HCT116 (cell line): ENCODE measurements at places on chromosomes 3 and 15. TPM values are rescaled to one million over a fixed set of nuclear protein-coding genes. Genes with fewer than 3 reads are reported as not detected.

DNA sequence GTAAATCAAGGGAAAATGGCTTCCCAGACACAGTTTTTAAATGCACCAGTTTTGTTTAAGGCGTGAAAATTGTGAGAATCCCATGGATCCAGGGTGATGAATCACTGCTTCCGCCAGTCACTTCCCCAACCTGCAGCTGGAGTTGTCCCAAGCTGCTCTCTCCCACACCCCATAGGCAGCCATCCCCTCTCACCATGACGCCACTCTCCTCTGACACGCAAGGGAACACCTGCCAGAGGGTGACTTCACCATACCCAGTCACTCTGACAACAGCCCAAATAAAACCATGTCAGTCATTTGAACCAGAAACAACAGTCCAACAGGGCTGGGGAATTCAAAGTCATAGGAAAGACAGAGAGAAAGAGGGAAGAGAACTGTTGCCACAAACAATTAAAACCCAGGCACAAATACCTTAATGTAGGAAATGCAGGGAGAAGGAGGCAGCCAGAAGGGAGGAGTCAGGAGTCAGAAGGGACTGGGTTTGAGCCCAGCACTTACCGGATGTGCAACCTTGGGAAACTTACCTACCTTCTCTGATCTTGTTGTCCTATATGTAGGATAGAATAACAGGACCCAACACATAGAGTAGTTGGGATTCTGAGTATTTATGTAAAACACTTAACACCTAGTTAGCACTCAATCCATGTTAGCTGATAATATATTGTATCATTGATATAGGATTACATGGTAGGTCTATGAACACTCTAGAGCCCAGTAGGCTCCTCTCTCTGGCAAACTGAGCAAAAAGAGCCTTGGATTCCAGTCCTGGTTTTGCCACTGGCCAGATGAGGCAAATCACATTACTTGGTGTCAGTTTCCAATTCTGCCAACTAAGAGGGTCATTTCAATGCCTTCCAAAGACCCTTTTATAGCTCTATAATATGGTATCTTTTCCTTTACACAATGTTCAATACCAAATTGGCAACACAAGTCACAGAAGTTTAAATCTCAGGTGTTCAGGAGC, 326.3 kb upstream of the ICE2 start:
- H3K27me3 ChIP-seq, result peaks cover 46% of the 10 kb centered on the region
- H3K27ac ChIP-seq, result no peak overlapping the region
- no peak overlapping the region for H3K4me3 ChIP-seq
- H3K36me3 ChIP-seq, result no peaks in the 10 kb centered on the region; the same call in 1 of the 2 replicates

DNA sequence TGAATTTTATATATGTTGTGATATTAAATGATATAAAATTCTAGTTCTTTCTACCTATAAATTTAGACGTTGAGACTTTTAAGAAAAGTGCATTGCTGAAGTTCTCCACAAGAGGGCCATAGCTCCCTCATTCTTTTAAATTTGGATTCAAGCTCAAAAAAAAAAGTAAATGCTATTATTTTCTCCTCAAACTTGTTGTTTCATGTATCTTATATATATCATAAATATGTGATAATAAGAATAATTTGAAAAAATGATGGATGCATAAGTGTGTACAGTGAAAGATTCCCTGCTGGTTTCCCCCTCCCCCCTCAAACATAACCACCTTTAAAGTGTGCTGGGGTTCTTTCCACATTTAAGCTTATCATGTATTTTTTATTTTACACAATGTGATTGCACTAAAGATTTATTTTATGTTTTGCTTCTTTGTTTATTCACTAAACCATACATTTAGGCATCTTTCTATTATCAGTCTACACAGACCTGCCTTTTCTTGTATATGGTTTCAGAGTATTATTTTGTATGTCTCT, 769.4 kb upstream of the GOLIM4 start:
- H3K4me3 ChIP-seq, result no peak overlapping the region
- H3K36me3 ChIP-seq, result no peaks in the 10 kb centered on the region
- H3K4me1 ChIP-seq, result no peaks in the 10 kb centered on the region

DNA sequence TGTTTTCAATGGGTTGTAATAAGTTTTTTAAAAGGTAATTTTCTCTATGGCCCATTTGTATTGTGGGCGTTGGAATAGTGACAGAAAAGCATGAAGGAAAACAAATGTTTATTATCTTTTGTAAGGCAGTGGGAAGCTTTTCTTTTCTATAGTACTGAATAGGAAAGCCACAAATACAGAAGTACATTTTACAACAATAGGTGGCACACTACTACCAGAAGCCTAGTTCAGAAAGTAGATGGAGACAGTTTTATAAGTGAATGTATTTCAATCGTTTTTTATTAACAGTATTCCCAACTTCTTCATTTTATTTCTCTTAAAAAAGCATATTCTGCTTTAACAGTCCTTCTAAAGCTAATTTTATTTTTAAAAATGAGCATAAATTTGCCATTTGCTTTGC, 296.7 kb downstream of the PTPRG start:
- no peaks in the 10 kb centered on the region for H3K27me3 ChIP-seq
- H3K27ac ChIP-seq, result no peak overlapping the region
- H3K4me1 ChIP-seq, result no peaks in the 10 kb centered on the region
- H3K36me3 ChIP-seq, result no peaks in the 10 kb centered on the region

GRCh38 chr3:172303181-172303580, 145.1 kb downstream of the GHSR start:
- no peak for DNase-seq
- no peaks in the 10 kb centered on the region for H3K27me3 ChIP-seq
- no peak overlapping the region for H3K27ac ChIP-seq
- no peaks in the 10 kb centered on the region for H3K36me3 ChIP-seq
- H3K4me3 ChIP-seq, result no peak overlapping the region

- H3K27ac ChIP-seq, result no peak overlapping the region
- no peaks in the 10 kb centered on the region for H3K4me1 ChIP-seq
- H3K27me3 ChIP-seq, result peaks cover 20% of the 10 kb centered on the region; the same call in 1 of the 2 replicates
- no peak for DNase-seq
These were observed 59.2 kb upstream of the RAB6B start for GRCh38 chr3:133954717-133955360.

- H3K4me3 ChIP-seq, result no peak overlapping the region
- no peaks in the 10 kb centered on the region for H3K36me3 ChIP-seq
- no peak overlapping the region for H3K27ac ChIP-seq
- no peak for DNase-seq
- H3K27me3 ChIP-seq, result no peaks in the 10 kb centered on the region
These were observed 200.6 kb upstream of the ZBTB20 start for GRCh38 chr3:115347737-115348136.

- no peak overlapping the region for H3K4me3 ChIP-seq
- no peaks in the 10 kb centered on the region for H3K4me1 ChIP-seq
- no peak for DNase-seq
- no peaks in the 10 kb centered on the region for H3K36me3 ChIP-seq
These were observed 468.4 kb upstream of the UBE2E2 start for GRCh38 chr3:22734756-22735155.

DNA sequence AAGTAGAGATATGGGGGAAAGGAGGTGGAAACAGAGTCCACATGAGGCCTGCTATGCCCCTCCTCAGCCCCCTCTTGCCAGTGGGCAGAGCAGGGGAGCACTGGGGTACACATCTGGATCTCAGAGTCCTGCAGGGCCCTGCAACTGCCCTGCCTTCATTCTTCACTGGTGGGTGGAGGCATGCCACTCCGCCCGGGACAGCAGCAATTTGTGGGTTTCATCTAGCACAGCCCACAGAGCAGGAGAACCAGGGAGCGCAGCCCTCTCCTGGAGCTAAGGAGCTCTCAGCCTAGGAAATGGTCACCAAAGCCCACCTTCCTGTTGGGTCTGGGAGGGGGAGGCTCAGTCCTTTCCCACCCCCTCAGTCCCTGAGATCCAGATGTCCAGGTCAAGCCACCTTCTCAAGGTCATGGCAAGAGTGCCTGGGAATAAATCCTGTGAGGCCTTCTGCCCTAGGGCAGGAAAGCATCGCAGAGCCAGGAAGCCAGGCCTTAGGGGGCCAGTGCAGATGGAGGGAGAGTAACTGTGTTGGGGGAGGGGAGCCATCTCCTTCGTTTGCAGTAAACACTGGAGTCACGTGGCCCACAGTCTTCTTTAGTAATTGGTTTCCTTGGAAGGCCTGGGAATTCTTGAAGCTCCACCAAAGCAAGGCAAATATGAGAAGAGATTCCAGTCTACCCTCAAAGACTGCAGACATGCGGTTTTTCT, 31.0 kb downstream of the ANP32A start:
- no peaks in the 10 kb centered on the region for H3K27me3 ChIP-seq
- H3K27ac ChIP-seq, result no peak overlapping the region
- H3K36me3 ChIP-seq, result peaks cover 11% of the 10 kb centered on the region; the same call in 1 of the 2 replicates
- H3K4me3 ChIP-seq, result no peak overlapping the region

GRCh38 chr15:74787251-74788041, 5.6 kb downstream of the CSK start:
- no peaks in the 10 kb centered on the region; the same call in none of the 2 replicates for H3K36me3 ChIP-seq
- H3K27me3 ChIP-seq, result no peaks in the 10 kb centered on the region
- H3K4me3 ChIP-seq, result no peak overlapping the region
- DNase-seq, result no peak

GRCh38 chr3:154904328-154904727, 175.8 kb upstream of the MME start:
- H3K4me1 ChIP-seq, result no peaks in the 10 kb centered on the region
- peak; percentile 33 for DNase-seq
- H3K36me3 ChIP-seq, result no peaks in the 10 kb centered on the region
- no peak overlapping the region for H3K4me3 ChIP-seq
- no peaks in the 10 kb centered on the region for H3K27me3 ChIP-seq
- no peak overlapping the region for H3K27ac ChIP-seq

- no peak overlapping the region for H3K27ac ChIP-seq
- DNase-seq, result no peak
- no peaks in the 10 kb centered on the region for H3K4me1 ChIP-seq
- H3K36me3 ChIP-seq, result no peaks in the 10 kb centered on the region
These were observed 3.4 kb downstream of the GAP43 start for GRCh38 chr3:115626721-115627120.

The ACOX2 gene
- 12.8 TPM for total RNA-seq

The MEIS2 gene
- 11.5 TPM for total RNA-seq

The HCN4 gene
- total RNA-seq, result 1.7 TPM

The DUOX1 gene
- 19.6 TPM for total RNA-seq

The PLSCR5 gene
- not detected for total RNA-seq

The CD96 gene
- total RNA-seq, result 0.42 TPM
